ENCODE measurements at places on chromosomes 7 and 10.

DNA sequence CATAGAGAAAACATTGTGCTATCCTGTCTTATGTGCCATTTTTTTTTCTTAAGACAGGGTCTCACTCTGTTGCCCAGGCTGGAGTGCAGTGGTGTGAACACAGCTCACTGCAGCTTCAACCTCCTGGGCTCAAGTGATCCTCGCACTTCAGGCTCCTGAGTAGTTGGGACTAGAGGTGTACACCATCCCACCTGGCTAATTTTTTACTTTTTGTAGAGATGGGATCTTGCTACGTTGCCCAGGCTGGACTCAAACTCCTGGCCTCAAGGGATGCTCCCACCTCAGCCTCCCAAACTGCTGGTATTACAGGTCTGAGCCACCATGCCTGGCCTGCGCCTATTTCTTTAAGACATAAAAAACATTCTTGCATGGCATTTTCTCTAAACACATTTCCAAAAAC is 20.6 kb downstream of the LYZL1 start:
- DNase-seq: no peak

DNA sequence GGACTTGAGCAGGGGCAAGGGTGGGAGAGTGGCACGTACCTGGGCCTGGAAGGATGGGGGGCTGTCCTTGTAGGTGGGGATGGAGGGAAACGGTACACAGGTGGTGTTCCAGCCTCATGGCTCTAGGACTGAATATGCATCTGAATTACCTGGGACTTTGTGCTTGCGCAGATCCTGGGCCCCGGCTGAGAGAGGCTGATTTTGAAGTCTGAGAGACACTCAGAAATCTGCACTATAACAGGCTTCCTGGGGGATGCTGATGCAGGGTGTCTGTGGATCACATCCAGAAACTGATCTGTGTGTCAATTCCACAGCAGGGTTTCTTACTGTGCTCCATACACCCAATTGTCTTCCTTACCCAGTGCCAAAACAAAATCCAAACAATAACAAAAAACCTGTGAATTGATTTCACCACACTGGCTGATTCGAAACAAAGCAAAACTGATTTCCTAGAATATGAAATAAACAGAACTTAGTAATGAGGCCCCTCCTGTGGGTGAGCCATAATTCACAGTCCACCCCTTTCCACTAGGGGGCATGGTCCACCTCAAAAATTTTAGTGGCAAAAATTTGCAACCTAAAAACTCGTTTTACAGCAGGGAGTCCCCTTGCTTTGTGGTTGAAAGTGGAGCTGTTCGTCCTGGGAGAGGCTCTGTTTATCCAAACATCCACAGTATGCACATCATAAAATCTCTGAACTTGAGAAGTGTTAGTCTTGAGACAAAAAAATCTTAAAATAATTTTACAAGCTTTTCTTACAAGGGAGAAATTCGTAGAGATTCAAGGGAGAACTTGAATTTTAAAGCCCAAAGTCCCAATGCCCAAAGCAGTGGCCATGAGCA is 32.0 kb upstream of the PLEKHA1 start:
- no peak for DNase-seq

GRCh38 chr7:70486977-70487376 is 645.0 kb upstream of the GALNT17 start:
- DNase-seq: no peak

DNA sequence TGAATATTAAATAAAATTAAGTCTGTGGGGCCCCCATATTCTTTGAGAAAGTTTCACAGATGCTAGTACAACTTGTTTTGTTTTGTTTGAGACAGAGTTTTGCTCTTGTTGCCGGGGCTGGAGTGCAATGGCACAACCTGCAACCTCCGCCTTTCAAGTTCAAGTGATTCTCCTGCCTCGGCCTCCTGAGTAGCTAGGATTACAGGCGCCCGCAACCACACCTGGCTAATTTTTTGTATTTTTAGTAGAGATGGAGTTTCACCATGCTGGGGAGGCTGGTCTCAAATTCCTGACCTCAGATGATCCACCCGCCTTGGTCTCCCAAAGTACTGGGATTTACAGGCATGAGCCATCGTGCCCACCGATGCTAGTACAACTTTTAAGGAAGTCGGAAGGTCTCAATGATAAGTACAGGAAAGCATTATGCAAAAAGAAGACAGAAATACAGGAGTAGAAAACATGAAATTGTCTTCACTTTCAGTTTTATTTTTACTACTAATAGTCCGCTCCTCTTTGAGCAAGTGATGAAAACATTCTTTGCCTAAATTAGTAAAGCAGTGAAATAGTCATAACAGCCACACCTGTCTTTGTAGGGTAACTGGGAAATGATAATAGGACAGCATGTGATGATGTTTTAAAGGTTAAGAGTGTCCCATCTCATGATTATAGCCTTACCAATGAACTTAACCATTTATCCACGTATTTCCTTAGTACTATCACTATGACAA is 147.5 kb downstream of the SEMA3D start:
- DNase-seq: no peak

DNA sequence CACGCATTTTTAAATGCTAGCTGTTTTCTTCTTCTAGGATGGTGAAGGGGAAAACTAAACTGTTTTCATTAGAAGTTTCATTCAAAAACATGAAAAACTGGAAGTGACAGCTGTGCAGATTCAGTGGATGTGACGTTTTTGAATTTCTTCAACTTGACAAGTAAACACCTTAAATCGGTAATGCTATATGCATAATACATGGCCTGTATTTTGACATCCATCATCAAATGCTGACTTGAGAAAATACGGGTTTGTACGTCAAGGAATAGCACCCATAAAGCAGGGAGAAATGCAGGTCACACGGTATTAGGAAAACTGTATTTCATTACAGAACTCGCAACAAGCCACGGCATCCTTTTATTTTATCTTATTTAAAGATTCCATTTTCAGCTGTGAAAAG is 720.5 kb downstream of the KCNMA1 start:
- DNase-seq: no peak

GRCh38 chr7:159011722-159012022 is 133.0 kb downstream of the VIPR2 start:
- DNase-seq: no peak

DNA sequence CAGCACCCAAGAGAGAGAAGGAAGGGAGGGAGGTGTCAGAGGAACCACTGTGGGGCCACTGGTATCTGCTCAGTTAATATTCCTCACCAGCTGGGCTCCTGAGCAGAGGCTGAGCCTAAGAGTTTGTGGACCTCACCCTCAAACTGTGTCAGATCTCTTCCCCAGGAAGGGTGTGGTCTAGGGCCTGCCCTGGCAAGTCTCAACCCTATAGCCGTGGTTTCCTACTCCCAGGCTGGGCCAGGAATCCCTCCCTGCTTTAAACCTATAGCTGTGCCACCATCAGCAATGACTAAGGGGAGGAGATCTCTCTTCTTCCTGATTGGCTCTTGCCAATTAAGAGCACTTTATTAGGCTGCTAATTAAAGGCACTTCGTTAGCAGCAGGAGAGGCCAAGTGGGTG is 29.9 kb downstream of the POLL start:
- no peak for DNase-seq

DNA sequence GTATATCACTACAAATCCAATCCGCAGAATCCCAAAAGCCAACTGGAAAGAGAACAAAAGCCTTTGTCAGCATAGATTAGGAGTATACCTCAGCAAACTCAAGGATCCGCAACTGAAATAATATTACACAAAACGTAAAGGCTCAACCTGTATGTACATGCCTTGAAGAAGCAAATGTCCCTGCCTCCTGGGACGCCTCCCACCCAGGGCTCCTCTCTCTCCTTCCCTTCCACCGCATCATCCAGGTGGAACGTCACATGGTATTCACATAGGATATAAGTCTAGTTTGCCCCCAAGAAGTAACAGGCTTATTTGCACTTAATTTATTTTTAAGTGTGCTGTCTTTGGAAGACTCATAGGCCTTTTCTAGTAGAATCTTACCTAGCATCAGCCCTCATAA is 13.4 kb downstream of the SLC26A3 start:
- DNase-seq: no peak

DNA sequence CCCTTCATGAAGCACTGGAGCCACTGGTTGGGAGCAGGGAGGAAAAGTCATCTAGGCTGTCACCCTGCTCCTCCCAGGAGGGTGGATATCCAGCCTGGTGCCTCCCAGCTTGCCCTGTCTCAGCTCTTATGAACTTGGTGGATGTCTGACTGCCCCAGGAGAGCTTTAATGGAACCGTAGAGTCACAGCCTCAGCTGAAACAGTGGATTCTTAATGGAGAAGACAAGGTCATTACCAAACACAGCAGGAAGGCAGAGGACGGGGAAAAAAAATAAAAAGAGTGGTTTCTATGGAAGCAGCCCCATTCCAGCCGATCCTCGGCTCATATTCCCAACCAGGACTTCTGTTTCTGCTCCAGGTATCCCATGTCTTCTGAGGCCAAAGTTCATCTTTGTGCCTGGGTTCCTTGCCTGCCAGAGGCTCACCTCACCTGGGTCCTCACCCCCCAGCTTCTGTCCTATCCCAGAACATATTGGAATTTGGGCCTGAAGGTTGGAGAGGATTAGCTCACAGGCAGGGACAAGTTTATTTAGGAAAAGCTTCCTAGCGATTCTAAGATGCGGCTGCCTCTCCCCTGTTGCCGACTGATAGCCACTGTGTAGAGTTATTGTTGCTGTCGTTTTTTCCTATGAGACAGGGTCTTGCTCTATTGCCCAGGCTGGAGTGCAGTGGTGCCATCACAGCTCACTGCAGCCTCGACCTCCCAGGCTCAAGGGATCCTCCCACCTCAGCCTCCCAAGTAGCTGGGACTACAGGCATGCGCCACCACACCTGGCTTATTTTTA is 15.6 kb downstream of the CCL26 start:
- no peak for DNase-seq

GRCh38 chr7:26900251-26900650 is 35.9 kb upstream of the SKAP2 start:
- peak; percentile 45 for DNase-seq

GRCh38 chr10:48904861-48905260 is 34.8 kb downstream of the LRRC18 start:
- no peak for DNase-seq

- DNase-seq: no peak
Observed at GRCh38 chr10:4939224-4940072, 23.8 kb upstream of the AKR1C1 start.

DNA sequence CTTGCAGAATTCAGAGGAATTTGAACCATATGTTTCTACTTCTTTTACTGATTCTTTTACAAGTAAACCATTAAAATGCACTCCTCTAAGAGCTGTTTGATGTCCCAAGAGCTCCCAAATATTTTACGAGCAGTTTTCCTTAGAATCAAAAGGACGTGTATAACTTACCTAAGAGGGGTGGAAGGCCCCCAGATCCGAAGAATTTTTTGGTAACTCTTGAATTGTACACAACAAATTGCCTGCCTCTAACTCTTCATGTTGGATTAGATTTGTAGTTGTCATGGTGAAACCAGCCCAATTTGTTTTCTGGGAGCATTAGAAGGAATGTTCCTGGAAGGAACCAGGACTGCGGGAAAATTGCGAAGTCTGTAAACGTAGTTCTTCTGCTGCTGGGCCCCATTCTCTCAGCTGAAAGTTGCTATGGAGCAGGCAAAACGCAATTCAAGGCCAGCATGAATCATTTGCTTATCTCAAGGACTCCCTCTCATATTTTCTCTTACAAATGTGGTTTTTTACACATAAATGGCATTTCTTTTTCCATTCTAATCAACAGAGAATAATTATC is 124.8 kb upstream of the TMEM72 start:
- DNase-seq: no peak

GRCh38 chr10:130515670-130516069 is 379.5 kb downstream of the GLRX3 start:
- no peak for DNase-seq

GRCh38 chr10:43037942-43038782 is 38.7 kb upstream of the RET start:
- DNase-seq: no peak

- no peak for DNase-seq
Observed at GRCh38 chr10:96400465-96400864, 41.7 kb upstream of the OPALIN start.

- DNase-seq: peak; percentile 57
Observed at GRCh38 chr7:103573479-103574058, 127.6 kb upstream of the SLC26A5 start.

GRCh38 chr10:662686-663465 is 26.6 kb downstream of the DIP2C start:
- DNase-seq: no peak

GRCh38 chr7:101538596-101539459 is 90.3 kb downstream of the MYL10 start:
- DNase-seq: no peak

DNA sequence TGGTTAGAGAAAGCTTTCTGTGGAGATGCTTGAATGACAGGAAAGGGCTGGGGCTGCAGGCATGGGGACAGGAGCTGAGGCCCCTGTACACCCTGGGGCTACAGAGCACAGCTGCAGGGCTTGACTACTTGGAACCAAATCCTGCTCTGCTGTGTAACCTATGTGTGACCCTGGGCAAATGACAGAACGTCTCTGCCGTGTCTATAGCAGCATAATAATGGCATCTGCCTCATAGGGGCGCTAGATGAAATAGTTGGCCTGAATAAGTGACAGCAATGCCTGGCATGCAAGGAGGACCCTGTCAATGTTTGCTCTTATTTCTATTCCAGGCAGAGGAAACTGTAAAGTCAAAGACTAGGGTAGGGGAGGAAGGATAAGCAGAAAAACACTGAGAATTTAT is 254.0 kb downstream of the USP6NL start:
- DNase-seq: no peak

GRCh38 chr7:94445696-94446194 is 51.0 kb downstream of the COL1A2 start:
- no peak for DNase-seq
